ENCODE measurements at places on chromosomes 16 and 17.

- H3K27me3 ChIP-seq = no peaks in the 10 kb centered on the region
- DNase-seq = no peak
- H3K36me3 ChIP-seq = no peaks in the 10 kb centered on the region
- H3K4me1 ChIP-seq = peaks cover 2% of the 10 kb centered on the region
- no peak overlapping the region for H3K27ac ChIP-seq
These were observed 4.9 kb downstream of the MAP3K14 start for GRCh38 chr17:45311760-45312476.

- H3K27ac ChIP-seq = no peak overlapping the region
- no peak overlapping the region for H3K4me3 ChIP-seq
These were observed 704.9 kb downstream of the MAF start for GRCh38 chr16:78895681-78896080.

- H3K4me1 ChIP-seq = no peaks in the 10 kb centered on the region
- H3K4me3 ChIP-seq = no peak overlapping the region
- H3K27ac ChIP-seq = no peak overlapping the region
- H3K36me3 ChIP-seq = no peaks in the 10 kb centered on the region
These were observed 346.3 kb downstream of the BCAS3 start for GRCh38 chr17:61023996-61024395.

GRCh38 chr16:239948-240277, 5.3 kb downstream of the FAM234A start:
- H3K27ac ChIP-seq = no peak overlapping the region
- H3K27me3 ChIP-seq = no peaks in the 10 kb centered on the region
- H3K4me1 ChIP-seq = no peaks in the 10 kb centered on the region
- no peak for DNase-seq
- no peak overlapping the region for H3K4me3 ChIP-seq

- H3K27me3 ChIP-seq = no peaks in the 10 kb centered on the region
- no peak overlapping the region for H3K4me3 ChIP-seq
- no peak for DNase-seq
- H3K27ac ChIP-seq = no peak overlapping the region
- H3K36me3 ChIP-seq = no peaks in the 10 kb centered on the region
- no peaks in the 10 kb centered on the region for H3K4me1 ChIP-seq
These were observed 911.6 kb upstream of the EEF2KMT start for GRCh38 chr16:6009151-6009550.

DNA sequence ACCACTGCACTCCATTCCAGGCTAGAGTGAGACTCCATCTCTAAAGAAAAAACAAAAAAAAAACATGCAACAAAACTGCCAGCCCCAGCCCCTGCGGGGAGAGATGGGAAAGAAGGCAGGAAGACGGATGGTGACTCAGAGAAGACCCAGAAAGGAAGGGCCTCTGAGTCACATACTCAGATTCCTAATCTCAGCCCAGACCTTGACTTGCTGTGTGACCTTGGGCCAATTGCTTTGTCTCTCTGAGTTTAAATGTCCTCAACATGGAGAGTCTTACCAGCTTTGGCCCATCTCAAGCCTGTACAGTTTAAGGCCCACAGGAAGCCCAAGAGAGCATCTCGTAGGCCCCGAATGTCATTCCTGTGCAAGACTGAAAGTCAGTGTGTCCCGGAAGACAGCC, 86.5 kb upstream of the LHX1 start:
- H3K27me3 ChIP-seq = no peaks in the 10 kb centered on the region
- peaks cover 4% of the 10 kb centered on the region for H3K4me1 ChIP-seq
- no peak overlapping the region for H3K27ac ChIP-seq
- H3K4me3 ChIP-seq = no peak overlapping the region

DNA sequence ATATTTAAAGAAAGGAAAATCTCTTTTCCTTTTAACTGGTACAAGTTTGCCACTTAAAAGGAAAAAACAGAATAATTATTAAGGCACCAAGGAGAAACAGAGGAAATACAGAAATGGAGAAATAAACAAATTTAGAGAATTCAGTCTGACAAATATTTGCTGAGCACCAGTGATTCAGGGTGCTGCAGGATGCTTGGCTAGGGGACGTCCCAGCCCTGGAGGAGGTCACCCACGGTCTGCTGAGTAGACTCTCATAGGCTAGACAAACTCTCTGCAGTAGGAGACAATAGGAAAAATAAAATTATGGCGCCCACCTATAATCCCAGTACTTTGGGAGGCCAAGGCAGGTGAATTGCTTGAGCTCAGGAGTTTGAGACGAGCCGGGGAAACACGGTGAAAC, 15.9 kb downstream of the C1QTNF1 start:
- H3K4me1 ChIP-seq = no peaks in the 10 kb centered on the region
- DNase-seq = no peak
- no peak overlapping the region for H3K27ac ChIP-seq
- H3K4me3 ChIP-seq = no peak overlapping the region
- H3K36me3 ChIP-seq = no peaks in the 10 kb centered on the region
- H3K27me3 ChIP-seq = no peaks in the 10 kb centered on the region

- H3K4me3 ChIP-seq = no peak overlapping the region
- DNase-seq = no peak
- H3K4me1 ChIP-seq = peaks cover 4% of the 10 kb centered on the region
- peak overlapping the region; percentile 33 for H3K27ac ChIP-seq
These were observed 3.0 kb downstream of the PFN1 start for GRCh38 chr17:4945176-4945943.

GRCh38 chr17:48498164-48498850, 32.5 kb downstream of the HOXB1 start:
- DNase-seq = no peak
- H3K4me3 ChIP-seq = no peak overlapping the region
- peaks cover 26% of the 10 kb centered on the region for H3K27me3 ChIP-seq
- no peak overlapping the region for H3K27ac ChIP-seq

- H3K27ac ChIP-seq = no peak overlapping the region
- H3K27me3 ChIP-seq = no peaks in the 10 kb centered on the region
- H3K4me3 ChIP-seq = no peak overlapping the region
- no peaks in the 10 kb centered on the region for H3K36me3 ChIP-seq
- no peak for DNase-seq
These were observed 27.1 kb downstream of the CDK5RAP3 start for GRCh38 chr17:47998044-47998443.

DNA sequence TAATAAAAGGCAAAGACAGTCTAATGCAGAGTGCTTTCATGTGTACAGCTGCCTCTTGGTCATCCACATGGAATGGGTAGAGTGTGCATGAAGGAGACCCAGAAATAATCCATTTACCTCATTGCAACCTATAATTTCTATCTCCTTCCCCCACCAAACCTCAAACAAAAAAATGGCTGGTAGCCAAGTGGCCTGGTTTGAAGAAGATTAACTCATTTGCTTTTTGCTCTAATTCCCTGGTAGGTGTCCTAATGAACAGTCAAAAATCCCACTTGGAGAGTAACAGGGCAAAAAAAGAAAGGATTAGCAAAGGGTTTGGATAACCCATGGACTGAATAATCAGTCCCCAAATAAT, 13.0 kb upstream of the LYRM9 start:
- DNase-seq = no peak
- no peak overlapping the region for H3K4me3 ChIP-seq
- H3K27me3 ChIP-seq = no peaks in the 10 kb centered on the region
- no peaks in the 10 kb centered on the region for H3K36me3 ChIP-seq
- no peak overlapping the region for H3K27ac ChIP-seq

DNA sequence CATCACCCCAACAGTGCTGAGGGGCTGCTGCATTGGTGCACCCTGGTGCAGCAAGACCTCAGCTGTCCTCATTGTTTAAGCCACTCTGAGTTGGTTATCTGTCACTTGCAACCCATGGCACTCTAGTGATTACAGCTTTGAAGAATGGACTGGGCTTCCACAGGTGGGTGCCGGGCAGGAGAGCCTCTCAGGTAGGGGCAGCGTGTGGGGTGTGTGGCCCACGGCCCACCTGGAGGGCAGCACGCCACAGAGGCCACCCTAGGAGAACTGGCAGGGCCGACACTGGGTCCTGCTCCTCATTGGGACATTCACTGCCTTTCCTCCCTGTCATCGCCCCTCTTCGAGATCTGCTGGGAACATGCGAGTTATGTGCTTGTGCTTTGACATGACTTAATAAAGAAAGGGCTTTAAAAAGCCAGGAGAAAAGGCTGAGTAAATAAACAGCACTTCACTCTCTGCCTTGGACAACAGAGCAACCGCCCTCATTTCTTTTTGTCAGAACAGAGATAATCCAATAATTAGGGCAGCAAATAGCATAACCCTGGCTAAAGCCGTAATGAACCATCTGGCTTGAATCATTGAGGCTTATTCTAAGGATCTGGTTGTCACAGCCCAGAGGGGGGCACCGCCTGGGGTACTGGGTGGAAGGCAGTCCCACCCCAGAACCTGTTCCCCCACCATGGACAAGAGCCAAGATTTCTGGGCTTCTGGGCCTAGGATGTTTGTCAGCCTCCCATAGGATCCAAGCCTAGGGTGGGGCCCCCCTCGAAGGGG, 3.0 kb downstream of the DOC2B start:
- no peak overlapping the region for H3K27ac ChIP-seq
- peaks cover 11% of the 10 kb centered on the region for H3K4me1 ChIP-seq
- no peak for DNase-seq
- H3K27me3 ChIP-seq = peaks cover 47% of the 10 kb centered on the region
- no peaks in the 10 kb centered on the region for H3K36me3 ChIP-seq
- H3K4me3 ChIP-seq = no peak overlapping the region

GRCh38 chr17:202501-202951, 21.1 kb upstream of the DOC2B start:
- no peak overlapping the region for H3K27ac ChIP-seq
- H3K4me3 ChIP-seq = no peak overlapping the region
- no peaks in the 10 kb centered on the region for H3K27me3 ChIP-seq
- no peaks in the 10 kb centered on the region for H3K36me3 ChIP-seq
- H3K4me1 ChIP-seq = peaks cover 6% of the 10 kb centered on the region
- DNase-seq = no peak

- DNase-seq = no peak
- peaks cover 49% of the 10 kb centered on the region for H3K27me3 ChIP-seq
- H3K4me1 ChIP-seq = peaks cover 4% of the 10 kb centered on the region
- no peak overlapping the region for H3K4me3 ChIP-seq
- H3K36me3 ChIP-seq = no peaks in the 10 kb centered on the region
These were observed 82.6 kb downstream of the NOG start for GRCh38 chr17:56675876-56676660.

DNA sequence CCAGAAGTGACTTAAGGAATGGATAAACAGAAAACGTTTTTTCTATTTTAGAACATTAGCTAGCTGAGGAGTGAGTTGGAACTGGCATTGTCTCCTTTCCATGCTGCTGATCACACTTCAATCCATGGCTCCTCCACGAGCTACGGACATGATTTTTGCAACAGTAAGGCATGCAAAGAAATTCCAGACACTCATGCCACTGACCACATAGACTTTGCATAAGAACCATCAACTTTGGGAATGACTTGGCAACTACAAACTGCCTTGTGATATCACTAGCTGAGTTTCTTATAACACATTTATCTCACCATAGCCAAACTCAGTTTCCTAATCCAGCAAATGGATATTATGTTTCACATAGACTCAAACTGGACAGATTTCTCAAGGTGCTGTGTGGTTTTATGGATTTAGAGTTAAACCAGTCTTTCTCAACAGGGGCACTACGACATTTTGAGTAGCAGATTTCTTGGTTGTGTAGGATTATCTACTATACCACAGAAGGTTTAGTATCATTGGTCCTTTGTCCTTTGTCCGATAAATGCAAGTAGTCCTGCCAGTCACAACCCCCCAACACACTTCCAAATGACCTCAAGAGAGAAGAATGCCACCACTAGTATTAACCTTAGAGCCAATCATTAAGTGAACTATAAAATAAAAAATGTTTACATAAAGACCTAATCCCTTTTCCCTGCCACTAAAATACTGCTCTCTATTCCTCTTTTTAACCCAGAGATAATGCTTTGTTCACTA, 48.3 kb upstream of the C17orf78 start:
- no peak overlapping the region for H3K4me3 ChIP-seq
- H3K27me3 ChIP-seq = no peaks in the 10 kb centered on the region
- no peaks in the 10 kb centered on the region for H3K4me1 ChIP-seq
- no peak for DNase-seq

All from H1 (cell line).